ENCODE measurements at places on chromosomes 12 and 14.

DNA sequence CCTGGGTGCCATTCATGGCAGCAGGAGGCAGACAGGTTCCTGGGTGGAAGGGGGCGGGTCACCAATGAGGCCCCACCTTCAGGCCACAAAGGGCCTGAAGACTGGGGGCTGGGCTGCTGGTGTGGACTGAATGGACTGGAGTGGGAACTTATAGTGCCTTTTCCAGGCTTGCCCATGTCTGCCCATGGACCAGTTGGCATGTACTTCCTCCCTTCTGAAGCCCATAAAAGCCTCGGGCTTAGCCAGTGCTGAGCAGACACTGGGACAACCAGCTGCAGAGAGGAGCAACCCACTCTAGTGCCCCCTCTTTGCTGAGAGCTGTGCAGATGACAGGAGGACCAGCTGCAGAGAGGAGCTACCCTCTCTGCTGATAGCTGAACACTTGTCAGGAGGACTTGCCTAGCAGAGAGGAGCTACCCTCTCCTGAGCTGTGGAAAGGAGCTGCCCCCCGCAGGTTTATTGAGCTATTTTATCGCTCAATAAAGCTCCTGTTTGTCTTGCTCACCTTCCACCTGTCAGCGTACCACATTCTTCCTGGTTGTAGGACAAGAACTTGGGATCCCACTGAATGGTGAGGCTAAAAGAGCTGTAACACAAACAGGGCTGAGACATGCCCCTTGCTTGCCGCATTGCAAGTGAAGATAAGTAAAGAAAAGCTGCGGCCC, 34.0 kb downstream of the APAF1 start:
- DNase-seq = no peak

- DNase-seq = peak; percentile 83
These were observed 10.7 kb downstream of the STAC3 start for GRCh38 chr12:57240066-57240921.

DNA sequence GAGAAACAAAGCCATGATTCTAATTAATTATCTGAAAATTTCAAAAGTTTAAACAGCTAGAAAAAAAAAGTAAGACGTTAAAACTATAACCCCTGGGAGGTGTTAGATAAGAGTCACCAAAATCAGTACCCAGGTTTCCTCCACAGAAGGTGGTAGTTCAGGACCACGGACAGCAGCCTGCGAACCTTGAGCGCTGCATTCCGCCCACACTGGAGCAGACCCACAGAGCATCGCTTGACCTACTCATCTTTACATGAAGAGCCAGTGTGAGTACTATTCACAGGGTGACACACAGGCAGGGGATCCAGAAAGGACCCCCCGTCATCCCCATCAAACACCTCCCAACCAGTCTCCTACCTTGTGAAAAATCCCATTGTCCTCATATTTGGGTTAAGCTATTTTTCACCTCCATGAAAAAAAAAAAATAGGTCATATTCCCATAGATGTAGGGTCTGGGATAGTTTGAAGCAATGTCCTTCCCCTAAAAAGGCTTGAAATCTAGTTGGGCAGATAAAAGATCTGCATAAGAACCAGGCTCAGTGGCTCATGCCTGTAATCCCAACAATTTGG, 8.8 kb upstream of the CHGA start:
- DNase-seq = no peak

- DNase-seq = no peak
These were observed 3.7 kb upstream of the ZFP36L1 start for GRCh38 chr14:68796418-68797101.

DNA sequence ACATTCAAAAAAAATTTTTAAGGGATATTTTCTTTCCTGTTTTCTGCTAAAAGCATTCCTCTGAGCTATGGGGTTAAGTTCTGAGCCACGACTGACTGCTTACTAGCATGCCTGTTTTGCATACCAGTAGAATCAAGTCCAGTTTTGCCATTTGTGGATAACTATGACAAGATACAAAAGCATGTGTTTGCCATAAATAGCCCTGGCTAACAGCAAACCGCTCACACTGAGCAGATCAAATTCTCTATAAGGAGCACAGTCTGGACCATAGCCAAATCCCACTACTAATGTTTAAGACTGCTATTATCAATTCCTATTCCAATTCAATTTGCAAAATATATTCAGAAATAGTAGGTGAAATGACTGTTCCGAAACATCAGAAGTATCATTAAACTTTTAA, 3.2 kb downstream of the CFL2 start:
- DNase-seq = no peak

- no peak for DNase-seq
These were observed 361.9 kb upstream of the FKBP4 start for GRCh38 chr12:2432856-2433255.

DNA sequence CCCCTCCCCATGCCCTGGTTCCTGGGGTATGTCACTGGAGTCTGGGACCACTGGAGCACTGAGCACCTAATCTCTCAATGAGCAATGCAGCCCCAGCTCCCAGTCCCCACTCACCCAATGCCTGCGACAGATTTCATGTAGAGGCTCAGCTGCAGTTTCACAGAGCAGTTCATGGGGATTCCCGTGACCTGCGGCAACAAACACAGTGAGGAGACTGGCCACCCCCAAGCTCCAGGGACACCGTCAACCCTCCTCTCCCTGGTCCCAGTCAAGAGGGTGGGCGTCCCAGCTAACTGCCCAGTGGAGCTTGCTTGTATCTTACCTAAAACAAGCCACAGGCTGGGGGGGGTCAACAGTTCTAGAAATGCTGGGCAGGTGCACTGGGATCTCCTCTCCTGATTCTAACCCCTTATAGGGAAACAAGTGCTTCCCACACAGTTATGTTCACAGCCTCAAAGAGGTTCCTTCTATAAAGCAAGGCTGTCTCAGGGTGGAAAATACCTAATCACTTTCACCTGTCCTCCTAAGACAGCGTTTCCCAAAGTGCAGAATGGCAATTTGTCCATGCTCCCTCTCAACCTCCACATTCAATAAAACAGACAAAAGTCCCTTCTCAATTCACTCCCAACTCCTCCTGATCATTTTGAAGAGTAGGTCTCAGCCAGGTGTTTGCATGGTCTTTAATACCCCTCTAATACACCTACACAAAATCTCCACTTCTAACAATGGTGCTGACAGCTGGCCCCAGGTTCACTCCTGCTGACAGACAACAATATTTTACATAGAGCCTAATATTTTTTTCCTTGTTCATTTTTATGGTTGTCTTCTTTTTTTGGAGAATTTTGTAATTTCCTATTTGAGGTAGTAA, 68.3 kb downstream of the SCARB1 start:
- DNase-seq = no peak

- no peak for DNase-seq
These were observed 85.6 kb upstream of the TSPAN8 start for GRCh38 chr12:71243370-71243769.

- DNase-seq = no peak
These were observed 25.5 kb downstream of the LRTM2 start for GRCh38 chr12:1845886-1846285.

DNA sequence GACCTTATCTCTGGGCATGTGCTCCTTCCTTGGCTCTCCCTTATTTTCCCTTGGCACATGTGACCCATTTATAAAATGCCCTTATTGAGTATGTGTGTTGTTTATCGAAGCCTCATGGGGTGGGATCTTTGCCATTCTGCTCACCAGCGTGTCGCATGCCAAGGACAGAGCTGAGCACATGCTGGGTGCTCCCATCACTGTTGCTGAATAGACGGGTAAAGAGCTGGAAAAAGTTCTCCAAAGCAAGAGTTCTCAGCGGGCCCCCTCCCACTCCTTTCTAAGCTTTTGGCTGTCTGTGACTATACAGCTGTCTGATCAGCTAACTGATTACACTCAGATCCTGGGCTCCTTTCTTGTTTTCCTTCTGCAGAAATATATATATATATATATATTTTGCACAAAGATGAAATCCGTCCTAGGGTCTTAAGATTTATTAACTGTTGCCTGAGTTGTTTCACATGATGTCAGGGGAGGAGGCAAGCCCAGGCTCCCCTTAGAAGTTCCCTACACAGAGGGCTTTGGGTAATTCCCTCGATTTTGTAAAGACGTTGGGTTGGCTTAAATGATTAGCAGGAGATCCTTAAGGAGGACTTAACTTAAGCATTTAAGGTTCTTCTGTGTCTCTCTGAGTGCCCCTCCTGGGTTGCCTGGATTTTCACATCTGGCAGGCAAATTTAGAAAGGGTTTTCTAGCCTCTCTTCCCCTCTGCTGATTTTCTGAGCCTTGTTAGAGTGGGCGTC, 71.6 kb downstream of the TMEM132C start:
- no peak for DNase-seq

GRCh38 chr12:13082861-13083260, 20.6 kb downstream of the GSG1 start:
- DNase-seq = no peak

DNA sequence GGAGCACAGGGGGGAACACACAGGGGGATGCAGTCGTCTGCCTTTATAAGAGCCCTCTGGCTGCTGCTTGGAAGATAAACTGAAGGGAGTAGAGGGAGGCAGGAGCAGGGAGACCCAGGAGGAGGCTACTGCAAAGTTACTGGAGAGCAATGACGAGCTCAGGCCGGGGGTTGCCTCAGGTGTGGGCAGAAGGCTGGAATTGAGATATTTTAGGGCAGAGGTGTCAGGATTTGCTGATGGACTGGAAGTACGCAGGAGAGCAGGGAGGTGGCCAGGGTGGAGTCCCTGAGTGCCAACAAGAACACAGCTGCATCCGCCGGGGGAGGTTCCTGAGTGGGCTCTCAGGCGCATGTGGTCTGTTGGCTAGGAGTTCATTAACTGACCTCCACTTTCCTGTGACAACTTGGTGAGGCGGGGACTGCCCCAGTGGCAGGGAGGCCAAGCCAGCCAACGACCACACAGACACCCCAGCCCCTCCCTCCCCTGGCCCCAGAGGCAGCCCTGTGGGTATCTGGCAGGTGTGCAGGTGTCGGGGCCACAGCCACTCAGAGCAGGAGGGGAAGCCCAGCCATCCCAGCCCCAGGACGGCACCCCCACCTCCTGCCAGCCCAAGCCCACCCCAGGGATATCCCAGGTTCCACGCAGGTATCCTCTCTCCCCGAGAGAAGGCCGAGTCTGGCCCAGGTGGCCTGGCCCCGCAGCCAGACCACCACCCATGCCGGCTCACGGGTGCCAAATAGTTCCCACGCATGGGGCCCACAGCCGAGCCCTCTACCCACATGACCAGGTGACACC, 85.4 kb downstream of the NCOR2 start:
- no peak for DNase-seq

DNA sequence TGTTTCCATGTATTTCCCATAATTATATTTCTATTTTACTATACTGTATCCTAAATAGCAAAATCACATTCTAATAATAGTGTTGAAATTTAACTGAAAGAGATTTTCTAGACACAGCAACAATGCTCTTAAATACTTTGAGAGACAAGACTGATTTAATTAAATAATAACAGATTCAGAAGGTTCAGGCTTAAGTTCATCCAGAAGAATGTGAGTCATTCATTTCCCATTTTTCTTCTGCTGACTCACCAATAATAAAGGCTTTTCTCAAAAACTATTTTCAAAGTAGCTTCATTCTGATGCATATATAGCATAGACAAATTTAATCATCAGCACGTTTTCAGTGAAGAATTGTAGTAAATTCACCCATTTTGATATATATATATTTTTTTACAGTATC, 481.4 kb downstream of the MDGA2 start:
- DNase-seq = no peak

GRCh38 chr12:62925680-62926079, 9.3 kb downstream of the PPM1H start:
- no peak for DNase-seq

DNA sequence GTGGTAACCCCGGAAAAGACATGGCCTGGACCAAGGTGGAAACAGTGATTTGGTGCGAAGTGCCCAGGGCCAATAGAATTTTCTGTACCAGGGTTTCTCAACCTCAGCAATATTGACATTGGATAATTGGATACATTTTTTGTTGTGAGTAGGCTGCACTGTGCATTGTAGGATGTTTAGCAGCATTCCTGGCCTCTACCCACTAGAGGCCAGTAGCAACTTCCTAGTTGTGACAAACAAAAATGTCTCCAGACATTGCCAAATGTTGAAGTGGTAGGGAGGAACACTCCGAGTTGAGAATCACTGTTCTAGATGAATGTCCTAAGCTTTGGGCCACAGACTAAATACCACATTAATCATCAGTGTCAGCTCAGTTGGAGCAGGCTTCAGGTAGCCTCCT, 6.2 kb upstream of the CGRRF1 start:
- no peak for DNase-seq

GRCh38 chr12:50635364-50635763, 128.5 kb upstream of the ATF1 start:
- DNase-seq = no peak

DNA sequence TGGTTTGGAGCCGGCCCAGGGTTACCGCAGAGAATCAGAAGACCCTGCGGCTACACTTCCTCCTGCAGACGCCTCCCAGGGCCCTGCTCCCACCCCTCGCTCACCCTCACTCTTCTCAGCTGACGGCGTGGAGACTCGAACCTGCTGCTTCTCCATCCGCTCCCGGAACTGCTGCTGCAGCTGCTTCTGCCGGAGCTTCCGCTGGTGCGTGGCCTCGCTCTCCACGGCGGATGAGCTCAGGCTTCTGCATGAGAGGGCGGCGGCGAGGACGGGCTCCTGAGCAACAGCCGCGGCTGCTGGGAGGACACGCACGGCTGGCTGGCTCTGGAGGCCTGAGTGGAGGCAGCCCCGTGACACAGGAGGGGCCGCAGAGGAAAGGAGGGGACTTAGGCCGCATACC, 33.3 kb downstream of the RAD52 start:
- no peak for DNase-seq

DNA sequence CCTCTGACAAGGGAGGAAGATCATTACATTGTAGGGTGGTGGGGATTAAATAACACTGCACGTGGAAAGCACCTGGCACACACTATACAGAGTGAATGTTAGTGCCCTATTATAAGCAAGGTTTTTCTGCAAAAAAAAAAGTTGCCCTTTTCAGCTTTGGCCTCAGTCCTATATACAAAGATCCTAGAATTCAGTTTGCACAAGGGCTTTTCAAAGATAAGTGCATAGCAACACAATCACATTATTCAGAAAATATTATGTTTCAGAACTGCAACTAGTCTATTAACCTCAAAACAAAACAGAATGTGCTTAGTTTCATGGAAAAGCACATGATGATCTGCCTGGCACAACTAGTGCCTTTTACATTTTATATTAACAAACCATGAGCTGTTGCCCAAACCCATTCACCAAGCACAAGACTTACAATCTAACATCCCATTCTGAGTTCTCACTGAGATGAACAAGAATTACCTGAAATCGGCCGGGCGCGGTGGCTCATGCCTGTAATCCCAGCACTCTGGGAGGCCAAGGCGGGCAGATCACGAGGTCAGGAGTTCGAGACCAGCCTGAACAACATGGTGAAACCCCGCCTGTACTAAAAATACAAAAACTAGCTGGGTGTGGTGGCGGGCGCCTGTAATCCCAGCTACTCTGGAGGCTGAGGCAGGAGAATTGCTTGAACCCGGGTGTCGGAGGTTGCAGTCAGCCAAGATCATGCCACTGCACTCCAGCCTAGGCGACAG, 1.8 kb downstream of the TM7SF3 start:
- DNase-seq = no peak

Measured in NCI-H1930 (cell line).